Mesenteric fat pad (tissue), 1 donor: ENCODE measurements at places on chromosomes 13 and 19.

GRCh38 chr13:51534041-51534817 lies 50.0 kb upstream of the WDFY2 start:
- DNase-seq, result no peak

- DNase-seq, result no peak
Measured at GRCh38 chr13:56352361-56352760, 788.4 kb upstream of the PRR20A start.

- DNase-seq, result no peak
Measured at GRCh38 chr13:113748101-113748861, 10.7 kb upstream of the TMEM255B start.

GRCh38 chr13:30165796-30166195 lies 141.6 kb downstream of the KATNAL1 start:
- no peak for DNase-seq
